ENCODE measurements at places on chromosomes 5 and 9.

DNA sequence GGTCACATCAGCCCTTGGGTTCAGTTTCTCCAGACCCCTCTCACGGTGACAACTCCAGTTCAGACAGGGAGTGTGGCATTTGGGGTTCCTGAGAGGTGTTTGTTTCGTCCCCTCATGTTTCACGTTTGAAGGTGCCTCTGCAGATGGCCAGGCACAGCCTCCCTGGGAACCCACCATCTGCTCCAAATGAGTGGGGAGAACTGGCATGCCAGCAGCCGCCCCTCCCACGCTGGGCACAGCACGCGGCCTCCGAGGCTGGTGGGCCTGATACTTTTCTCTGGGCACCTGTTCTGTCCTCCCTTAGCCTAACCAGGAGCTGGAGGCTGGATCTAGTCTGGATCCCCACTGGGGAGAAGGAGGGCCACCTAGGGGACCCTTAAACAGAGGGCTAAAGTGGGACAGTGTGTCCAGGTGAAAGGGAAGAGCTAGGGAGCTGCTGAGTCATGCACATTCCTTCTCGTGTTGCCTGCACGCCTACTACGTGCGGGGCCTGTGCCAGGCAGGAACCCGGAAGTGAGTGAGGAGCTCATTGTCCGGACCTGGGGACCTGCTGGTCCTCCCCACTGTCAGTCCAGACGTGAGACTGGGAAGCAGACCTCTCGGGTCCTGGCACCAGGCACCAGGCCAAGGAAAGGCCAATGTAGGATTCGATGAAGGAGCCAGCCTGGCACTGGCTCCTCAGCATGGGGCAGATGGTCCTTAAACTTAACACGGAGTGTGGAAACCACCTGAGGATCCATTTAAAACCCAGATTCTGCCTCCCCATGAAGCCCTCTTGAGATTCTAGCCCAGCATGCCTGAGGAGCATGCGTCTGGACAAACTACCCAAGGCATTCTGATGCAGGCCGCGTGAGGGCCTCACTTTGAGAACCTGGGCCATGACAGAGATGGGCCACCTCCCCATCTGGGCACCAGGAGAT is 11.7 kb downstream of the DNM1 start:
- DNase-seq, result no peak

DNA sequence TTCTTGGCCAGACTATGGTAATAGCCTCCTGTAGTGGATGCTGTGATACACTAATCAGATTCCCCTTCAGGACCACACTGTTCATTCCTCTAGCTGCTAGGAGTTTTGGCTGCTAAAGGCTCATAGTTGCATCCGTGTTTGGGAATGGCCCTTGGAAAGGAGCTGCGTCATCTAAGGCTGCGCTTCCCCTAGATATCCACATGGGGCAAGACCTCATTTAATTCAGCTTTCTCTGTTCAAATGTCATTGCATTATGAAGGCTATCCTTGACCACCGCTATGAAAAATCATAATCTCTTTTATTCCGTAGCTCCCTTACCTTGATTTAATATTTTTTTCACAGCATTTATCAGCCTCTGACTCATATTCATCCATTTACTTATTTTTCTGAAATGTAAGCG is 258.3 kb upstream of the NR4A3 start:
- no peak for DNase-seq

- DNase-seq, result peak; percentile 74
These were observed 533.5 kb downstream of the RAB3C start for GRCh38 chr5:59116231-59116865.

DNA sequence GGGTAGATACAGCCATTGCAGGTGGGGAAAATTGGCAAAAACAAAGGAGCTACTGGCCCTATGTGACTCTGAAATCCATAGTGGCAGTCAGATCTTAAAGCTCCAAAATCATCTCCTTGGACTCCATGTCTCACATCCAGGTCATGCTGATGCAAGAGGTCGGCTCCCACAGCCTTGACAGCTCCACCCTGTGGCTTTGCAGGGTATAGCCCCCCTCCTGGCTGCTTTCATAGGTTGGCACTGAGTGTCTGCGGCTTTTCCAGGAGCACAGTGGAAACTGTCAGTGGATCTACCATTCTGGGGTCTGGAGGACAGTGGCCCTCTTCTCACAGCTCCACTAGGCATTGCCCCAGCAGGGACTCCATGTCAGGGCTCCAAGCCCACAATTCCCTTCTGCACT is 1190.1 kb downstream of the CDH12 start:
- DNase-seq, result no peak

DNA sequence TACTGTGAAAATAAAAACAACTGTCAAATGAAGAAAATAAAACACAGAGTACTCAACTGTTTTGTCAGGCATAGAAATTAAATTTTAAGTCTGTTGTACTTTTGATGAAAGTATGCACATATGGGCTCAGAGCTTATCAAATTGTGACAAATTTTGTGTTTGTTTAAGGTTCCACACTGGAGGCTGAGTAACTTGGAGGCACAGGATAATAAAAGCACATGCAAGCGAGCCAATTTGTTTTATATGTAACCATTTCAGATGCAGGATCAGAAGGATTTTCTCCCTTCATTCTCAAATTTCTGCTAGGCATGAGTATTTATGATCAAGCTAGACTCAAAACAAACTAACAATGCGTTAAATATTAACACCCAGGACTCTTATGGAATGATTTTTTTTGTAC is 87.8 kb downstream of the JAKMIP2 start:
- no peak for DNase-seq
